ENCODE measurements at places on chromosomes 11 and 22.

GRCh38 chr11:96326959-96327358, 16.0 kb downstream of the MAML2 start:
- DNase-seq: peak; percentile 18

- DNase-seq: no peak
Observed at GRCh38 chr11:34006876-34007275, 44.7 kb upstream of the CAPRIN1 start.

DNA sequence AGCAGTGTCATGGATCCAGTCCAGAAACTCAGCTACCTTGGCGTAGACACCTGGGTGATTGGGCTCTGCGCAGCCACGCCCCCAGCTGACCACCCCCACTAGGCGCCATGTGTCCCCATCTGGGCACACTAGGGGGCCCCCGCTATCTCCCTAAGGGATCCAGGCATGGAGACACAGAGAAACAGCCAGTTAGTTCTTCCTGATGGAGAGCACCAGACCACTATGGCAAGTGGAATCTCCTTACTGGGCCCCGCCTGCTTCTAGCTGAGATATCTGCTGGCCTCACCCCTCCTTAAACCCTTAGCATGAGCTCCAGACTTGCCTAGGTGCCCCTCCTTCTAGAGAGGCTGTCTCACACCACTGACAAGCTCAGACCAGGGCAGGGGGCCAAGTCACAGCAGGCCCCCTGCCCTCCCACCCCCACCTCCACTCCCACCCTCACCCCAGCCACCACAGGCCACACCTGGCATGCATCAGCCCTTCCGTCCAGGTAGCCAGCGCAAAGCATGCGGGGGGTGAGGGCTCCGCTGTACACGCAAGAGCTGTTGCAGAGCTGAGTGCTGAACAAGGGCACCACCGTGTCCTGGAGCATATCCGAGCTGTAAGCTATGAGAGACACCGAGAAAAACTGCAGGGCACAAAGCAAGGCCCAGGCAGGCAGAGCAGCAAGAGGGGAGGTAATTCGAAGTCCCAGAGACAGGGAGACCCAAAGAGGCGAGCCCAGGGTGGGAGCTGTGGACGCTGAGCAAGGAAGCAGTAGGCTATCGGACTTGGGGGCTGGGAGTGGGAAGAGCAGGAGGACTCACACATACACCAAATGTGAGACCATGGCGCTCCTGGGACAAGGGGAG, 16.1 kb downstream of the TMPRSS5 start:
- no peak for DNase-seq

DNA sequence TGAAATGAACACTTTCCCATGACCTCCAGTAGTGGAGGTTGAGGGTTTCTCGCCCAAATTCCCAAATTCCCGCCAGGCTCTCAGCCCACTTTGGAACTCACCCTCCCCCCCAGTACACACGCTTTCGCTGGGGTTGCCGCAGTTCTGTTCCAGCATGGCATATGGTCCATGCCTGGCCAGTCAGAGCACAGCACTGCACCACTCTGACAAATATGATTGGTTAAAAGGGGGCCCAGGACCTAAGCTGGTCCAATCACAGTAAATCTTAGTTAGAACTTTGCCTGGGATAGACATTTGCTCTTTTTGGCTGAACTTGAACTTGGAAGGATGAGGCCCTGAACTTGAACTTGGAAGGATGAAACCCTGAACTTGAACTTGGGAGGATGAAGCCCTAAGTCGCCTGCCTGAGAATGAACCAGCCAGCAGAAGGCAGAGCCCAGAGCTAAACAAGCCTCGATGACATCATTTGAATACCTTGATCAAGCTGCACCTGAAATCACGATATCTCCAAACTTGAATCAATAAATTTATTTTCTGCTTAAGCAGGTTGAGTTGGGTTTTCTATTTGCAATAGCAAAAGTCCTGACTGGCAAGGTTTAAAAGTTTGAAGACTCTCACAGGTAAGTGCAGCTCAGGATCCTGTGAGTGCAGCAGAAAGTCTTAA, 12.6 kb upstream of the SSTR3 start:
- no peak for DNase-seq

DNA sequence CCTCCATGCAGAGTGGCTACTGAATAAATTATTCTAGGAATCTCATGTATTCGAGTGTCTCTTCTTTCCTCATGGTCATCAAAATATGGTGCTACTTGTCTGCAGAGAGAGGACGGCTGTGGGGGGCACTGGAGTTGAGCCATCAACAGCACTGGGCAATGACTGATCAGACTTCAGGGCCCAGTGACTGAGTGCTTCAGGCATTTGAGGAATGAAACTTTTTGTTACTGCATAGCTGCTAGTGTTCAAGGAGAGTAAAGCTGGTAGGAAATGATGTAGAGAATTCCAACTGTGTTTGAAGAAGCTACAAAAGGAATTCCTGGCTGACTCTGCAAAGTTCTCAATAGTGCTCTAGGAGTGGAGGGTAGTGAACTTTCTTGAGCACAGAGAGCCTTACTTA, 277.7 kb downstream of the CADM1 start:
- DNase-seq: no peak

DNA sequence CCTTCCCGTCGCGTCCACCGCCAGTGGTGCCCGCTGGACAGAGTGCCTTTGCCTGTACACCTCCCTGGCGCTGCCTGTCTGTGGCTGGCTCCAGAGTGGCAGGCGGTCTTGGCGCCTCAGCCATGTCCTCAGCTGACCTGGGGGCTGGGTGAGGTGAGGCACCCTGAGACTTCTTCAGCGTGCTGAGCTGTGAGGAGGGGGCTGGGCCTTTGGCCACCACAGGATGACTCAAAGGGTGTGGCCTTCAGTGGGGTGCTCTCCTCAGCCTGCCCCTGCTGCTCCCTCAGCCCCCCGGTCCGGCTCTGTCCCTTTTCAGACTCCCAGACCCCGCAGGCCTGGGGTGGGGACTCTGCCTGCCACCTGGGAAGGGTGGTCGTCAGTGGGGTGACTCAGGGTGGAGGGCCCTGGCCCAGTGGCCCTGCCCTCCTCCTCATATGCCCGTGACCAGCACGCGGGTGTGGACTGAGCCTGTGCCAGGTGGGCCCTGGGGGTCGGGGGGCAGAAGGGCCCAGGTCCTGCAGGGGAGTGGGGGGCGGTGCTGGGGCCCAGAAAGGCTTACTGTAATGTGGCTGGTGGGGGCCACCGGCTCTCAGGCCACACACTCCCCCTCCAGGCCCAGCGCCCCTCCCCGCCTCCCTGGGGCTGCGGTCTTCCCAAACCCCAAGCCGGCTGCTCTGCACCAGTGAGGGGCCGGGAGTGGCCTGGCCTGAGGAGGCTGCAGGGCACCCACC, 15.9 kb downstream of the CRELD2 start:
- no peak for DNase-seq

DNA sequence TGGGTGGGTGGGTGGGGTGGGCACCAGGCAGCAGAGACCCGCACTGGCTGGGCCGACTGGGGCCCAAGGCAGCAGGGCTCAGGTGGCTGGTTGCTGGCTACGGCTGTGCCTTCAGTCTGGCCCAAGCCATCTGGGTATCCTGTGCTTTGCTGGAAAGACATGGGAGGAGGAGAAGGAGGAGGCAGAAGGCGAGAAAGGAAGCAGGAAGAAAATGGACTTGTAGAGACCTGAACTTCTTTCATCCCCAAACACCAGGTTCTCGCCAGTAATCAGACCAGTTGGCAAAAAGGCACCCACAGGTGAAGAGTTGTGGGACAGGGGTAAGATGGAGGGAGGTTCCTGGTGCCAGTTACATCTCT, 78.8 kb downstream of the IGLL1 start:
- DNase-seq: peak; percentile 66

All from NCI-H2171 (cell line).